ENCODE measurements at places on chromosomes 12 and 14.

DNA sequence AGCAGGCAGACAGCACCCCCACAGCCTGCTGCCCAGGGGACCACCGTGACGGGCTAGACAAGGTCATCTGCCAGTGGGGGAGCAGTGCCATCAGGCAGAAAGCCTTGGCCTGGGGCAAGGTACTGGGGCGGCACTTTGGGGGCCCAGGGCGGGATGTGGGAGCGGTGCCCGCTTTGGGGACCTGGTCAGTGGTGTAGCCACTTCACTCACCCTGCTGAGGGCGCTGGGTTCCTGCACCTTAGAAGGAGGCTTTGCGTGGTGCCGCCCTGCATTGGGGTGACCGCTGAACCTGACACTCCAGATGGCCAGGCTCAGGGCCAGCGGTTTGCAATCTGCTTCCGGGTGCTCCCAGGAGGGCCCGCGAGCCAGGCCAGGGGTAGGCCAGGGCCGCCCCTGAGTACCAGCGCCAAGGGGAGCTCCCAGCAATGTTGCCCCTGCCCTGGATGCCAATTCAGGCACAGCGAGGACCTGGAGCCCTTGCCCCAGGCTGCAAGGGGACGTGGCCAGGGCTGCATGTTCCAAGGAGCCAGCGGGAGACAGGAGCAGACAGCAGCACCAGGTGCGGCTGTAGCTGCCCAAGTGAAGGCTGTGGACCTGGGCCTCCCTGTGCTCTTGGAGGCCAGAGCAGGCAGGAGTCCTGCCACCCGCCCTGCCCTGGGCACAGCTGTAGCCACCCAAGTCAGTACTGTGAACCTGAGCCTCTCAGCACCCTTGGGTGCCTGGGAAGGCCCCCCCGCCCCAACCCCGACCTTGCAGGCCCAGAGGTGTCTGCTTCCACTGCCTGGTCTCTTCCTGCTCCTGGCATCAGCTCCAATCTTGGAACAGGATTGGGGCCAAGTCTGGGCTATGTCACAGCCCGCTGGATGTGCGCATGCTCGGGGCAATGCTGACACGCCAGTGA is 550.7 kb downstream of the SLC6A15 start:
- DNase-seq, result no peak

- no peak for DNase-seq
These were observed 26.5 kb upstream of the SMOC1 start for GRCh38 chr14:69852531-69853321.

DNA sequence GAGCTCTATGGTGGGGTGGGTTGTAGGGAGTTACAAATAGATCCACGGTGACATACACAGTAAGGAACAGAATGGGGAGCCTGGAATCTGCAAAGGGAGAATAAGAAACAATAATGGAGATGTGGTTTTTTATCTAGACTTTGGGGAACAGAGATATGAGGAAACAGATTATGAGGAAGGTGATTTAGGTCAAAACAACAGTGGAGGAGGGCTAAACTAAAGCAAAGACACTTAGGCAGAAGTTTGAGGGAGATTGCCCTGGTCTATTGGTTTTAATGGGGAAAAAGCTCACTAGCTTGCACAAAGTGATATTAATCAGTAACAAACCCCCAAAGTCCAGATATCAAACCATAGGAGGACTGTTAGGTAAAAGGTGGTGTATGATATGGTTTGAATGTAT is 144.5 kb upstream of the DYRK2 start:
- no peak for DNase-seq

- no peak for DNase-seq
These were observed 8.9 kb downstream of the WNK1 start for GRCh38 chr12:761256-761655.

DNA sequence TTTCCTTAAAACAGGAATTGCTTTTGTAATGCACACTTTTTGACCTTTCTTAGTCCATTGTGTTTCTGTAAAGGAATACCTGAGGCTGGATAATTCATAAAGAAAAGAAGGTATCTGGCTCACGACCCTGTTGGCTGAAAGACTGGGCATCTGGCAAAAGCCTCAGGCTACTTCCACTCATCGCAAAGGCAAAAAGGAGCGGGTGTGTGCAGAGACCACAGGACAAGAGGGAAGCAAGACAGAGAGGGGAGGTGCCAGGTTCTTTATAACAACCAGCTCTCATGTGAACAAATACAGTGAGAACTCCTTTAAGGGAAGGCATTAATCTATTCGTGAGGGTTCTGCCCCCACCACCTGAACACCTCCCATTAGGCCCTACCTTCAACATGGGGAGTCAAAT is 182.1 kb downstream of the C12orf50 start:
- DNase-seq, result no peak

DNA sequence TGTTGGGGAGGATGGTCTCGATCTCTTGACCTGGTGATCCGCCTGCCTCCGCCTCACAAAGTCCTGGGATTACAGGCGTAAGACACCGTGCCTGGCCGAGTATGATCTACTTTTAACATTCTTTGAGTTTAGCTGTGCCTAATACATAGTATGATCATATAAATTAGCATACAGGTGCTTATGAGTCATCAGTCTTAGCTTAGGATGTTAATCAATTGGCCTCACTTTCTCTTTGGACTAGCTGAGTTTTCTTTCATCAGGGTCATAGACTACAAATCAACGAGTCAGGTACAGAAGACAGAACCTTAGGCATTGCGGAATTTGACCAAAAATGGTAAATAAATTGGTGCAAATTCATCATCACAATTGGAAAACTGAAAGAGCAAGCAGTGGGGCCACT is 2.2 kb downstream of the SLC25A21 start:
- no peak for DNase-seq

Data from kidney epithelial cell (primary cell).